ENCODE measurements at places on chromosomes 6 and 20.

- no peak for DNase-seq
Observed at GRCh38 chr6:118815495-118815894, 78.5 kb upstream of the ASF1A start.

DNA sequence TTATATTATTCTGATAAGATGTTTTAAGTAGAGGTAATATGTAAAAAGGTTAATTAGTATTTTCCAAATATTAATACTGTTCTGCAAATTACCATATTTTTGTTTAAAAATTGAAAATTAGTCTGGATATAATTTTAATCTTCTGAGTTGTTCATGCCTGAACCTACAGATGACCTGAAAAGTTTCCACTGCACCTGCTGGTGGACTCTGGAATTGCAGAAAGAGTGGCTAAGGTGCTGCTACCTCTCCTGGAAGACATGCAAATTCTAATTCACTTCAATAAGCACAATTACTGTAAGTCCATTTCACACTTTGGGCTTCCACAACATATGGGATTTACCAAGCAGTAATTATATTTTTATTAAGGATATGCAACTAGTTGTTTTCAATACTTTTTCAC is 77.7 kb upstream of the OLIG3 start:
- peak; percentile 75 for DNase-seq

GRCh38 chr20:50980851-50981713 is 22.5 kb downstream of the MOCS3 start:
- DNase-seq = peak; percentile 76

- DNase-seq = no peak
Observed at GRCh38 chr6:41271901-41272395, 14.5 kb downstream of the TREM1 start.

GRCh38 chr6:36386495-36387439 is 702 bp downstream of the ETV7 start:
- DNase-seq = peak; percentile 26

DNA sequence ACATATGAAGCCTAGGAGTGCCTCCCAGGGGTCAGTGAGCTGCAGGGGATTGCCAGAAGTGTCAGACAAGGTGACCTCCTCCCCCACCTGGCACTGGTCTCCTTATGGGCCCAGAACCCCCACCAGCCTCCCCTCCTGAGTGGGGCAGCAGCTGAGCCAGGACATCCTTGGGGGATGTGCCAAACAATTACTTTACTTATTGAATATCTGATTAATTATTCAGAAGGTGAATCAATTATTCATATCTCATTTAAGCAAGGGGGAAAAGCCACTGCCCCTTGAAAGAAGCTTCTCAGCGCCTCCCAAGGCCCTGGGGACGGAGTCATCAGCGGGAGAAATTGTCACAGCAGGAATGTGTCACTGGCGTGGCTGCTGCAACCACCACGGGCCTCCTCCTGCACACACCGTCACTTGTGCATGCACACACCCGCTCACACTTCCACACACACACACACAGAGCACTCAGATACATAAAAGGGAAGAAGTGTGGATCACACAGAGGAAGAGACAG is 123.4 kb upstream of the MAFB start:
- no peak for DNase-seq

- no peak for DNase-seq
Observed at GRCh38 chr6:63395381-63395780, 75.6 kb upstream of the LGSN start.

GRCh38 chr6:76230711-76231110 is 158.2 kb upstream of the IMPG1 start:
- no peak for DNase-seq

- no peak for DNase-seq
Observed at GRCh38 chr6:43508481-43509141, 1.5 kb downstream of the LRRC73 start.

- no peak for DNase-seq
Observed at GRCh38 chr6:87645080-87645479, 55.1 kb downstream of the ORC3 start.

GRCh38 chr6:160667639-160668481 is 3.8 kb upstream of the LPA start:
- peak; percentile 23 for DNase-seq

- DNase-seq = no peak
Observed at GRCh38 chr6:132007474-132008190, 56.5 kb upstream of the CCN2 start.

- no peak for DNase-seq
Observed at GRCh38 chr6:133609415-133610226, 279.3 kb upstream of the TCF21 start.

- DNase-seq = no peak
Observed at GRCh38 chr20:3551681-3552434, 81.0 kb downstream of the ATRN start.
